Osteoblast (primary cell): ENCODE measurements at places on chromosomes 5 and 9. TPM values are rescaled to one million over a fixed set of nuclear protein-coding genes. Genes with fewer than 3 reads are reported as not detected.
A peak's percentile ranks its signal among the peaks of the same experiment; 100 is the strongest.

Gene ANP32B
- 12.7 and 13.8 TPM in 2 replicates for total RNA-seq

Gene OTP
- total RNA-seq, result under 0.01 TPM in 1 of 2 replicates, not detected in the other

Gene PTPRD
- total RNA-seq, result 23.9 and 24.8 TPM in 2 replicates

Gene GDA
- total RNA-seq, result not detected in 2 replicates

Gene C5orf34
- total RNA-seq, result 1.8 and 3.8 TPM in 2 replicates

DNA sequence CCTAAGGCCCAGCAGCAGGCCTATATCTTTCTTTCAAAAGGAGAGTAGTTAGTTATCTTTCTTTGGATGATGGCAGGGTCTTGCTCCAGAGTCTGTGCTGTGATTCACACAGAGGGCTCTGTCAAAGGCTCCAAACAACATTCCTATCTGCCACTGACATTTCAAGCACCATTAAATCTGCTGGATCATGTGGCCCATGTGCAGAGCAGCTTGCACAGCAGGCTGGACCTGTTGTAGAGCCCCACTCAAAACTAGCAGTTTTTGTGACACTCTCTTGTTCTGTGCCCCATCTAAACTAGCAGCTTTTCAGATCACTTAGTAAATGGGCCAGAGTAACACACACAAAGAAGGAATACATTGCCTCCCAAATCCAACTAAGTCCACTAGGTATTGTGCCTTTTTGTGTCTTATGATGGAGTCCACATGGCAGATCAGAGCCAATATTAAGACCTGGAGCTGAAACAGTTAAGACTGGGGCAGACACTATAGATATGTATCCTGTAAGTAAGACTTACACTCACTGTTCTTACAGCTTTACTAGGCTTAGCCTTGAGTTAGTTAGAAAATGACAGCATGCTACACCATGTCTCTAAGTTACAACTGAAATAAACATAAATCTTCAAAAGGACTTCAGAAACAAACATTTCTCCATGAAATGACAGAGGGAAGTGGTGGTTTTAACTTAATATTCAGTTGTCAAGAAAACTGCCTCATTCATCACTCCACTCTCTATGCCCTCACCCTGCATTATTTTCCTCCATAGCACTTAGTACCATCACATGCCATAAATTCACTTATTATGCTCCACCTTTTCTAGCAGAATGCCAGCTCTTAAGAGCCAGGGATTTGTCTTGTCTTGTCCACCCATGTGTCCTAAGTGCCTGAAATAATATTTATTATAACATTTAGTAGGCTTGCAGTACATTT is 400.9 kb downstream of the RAB3C start:
- no peaks in the 10 kb centered on the region for H3K4me1 ChIP-seq
- no peak overlapping the region for H3K27ac ChIP-seq
- no peaks in the 10 kb centered on the region for H3K36me3 ChIP-seq

DNA sequence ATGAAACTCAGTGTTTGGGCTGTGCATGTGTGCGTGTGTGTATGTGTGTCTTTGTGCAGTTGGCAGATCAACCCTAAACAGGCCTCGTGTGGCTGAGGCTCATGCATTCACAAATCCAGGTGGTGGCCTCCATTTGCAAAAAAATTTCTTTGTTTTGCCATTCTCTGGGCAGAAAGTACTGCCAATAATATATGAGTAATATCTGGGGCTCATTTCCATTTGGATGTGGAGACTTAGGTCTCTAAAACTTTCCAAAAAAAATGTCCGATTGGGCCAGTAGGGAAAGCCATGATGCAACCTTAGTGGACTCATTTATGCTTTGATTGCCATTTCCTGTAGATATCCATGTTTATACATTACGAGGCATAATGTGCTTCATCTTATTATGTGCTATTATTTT is 77.9 kb upstream of the RPS23 start:
- H3K36me3 ChIP-seq, result no peaks in the 10 kb centered on the region
- DNase-seq, result no peak
- H3K27me3 ChIP-seq, result no peaks in the 10 kb centered on the region
- H3K27ac ChIP-seq, result no peak overlapping the region

DNA sequence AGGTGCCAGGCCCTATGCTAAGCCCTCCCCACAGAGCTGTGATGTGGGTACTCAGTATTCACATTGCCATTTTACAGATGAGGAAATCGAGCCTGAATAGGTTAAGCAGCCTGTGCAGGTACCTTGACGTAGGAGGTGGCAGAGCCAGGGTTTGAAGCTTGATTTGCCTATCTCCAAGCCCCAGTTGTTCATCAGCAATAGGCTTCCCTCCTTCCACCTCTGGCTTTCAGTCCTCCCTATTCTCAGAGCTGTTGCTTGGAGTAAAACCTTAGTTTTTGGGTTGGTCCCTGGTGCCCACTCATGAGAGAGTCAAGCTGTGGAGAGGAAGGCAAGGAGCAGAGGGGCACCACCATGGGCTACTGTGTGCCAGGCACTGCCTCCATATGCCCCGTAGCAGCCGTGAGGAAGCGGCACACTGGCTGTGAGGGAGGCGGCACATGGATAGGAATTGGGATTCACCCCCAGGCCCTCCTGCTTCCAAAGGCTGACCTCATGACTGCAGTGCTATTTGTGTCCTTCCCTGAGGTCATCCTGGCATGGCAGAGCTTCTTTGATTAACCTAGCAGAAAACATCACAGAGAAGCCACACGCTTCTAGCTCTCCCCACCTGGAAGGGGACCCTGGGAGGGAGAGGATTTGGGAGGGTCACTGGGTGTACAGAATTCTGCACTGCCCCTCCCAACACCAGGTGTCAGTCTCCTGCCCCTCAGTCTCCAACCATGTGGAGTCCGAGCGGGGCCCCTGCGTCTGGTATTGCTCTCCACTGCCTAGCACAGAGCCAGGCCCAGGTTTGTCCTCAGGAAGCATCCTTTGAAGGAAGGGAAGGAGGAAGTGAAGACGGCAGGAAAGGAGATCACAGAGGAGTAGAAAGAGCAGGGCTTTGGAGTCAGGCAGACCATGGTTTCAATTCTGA is 109.8 kb downstream of the RGS3 start:
- H3K4me3 ChIP-seq, result no peak overlapping the region
- no peaks in the 10 kb centered on the region for H3K27me3 ChIP-seq
- peak; percentile 43 for DNase-seq
- no peak overlapping the region for H3K27ac ChIP-seq
- no peaks in the 10 kb centered on the region for H3K36me3 ChIP-seq
- H3K4me1 ChIP-seq, result peaks cover 20% of the 10 kb centered on the region

- peak overlapping the region; percentile 31 for H3K27ac ChIP-seq
- no peak overlapping the region for H3K4me3 ChIP-seq
- H3K4me1 ChIP-seq, result peaks cover 49% of the 10 kb centered on the region
- H3K27me3 ChIP-seq, result no peaks in the 10 kb centered on the region
These were observed 74.2 kb downstream of the MAMDC2 start for GRCh38 chr9:70117835-70118319.

GRCh38 chr5:104247260-104247659 is 684.7 kb upstream of the NUDT12 start:
- no peak overlapping the region for H3K27ac ChIP-seq
- DNase-seq, result no peak
- no peaks in the 10 kb centered on the region for H3K27me3 ChIP-seq
- no peaks in the 10 kb centered on the region for H3K4me1 ChIP-seq

DNA sequence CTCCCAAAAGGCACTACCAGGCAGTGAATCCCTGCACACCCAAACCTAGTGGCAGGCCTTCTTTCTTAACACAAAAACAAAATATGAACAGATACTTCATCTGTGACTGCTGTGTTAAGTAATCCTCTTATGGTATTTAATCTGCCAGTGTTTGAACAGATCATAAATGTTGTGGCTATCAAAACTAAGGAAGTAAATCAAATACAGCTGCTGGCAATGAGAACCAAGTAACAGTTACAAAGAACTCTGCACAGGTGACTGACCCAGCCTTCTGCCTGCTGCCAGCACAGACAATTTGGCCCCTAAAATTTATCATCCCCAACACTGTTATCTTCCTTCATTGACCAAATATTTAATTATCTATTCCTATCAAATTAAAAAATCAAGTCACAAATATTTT is 78.0 kb downstream of the GNAQ start:
- DNase-seq, result no peak
- no peak overlapping the region for H3K4me3 ChIP-seq
- no peaks in the 10 kb centered on the region for H3K27me3 ChIP-seq
- no peaks in the 10 kb centered on the region for H3K36me3 ChIP-seq
- peak overlapping the region; percentile 51 for H3K27ac ChIP-seq

GRCh38 chr5:6236170-6236793 is 142.1 kb downstream of the MED10 start:
- no peaks in the 10 kb centered on the region for H3K36me3 ChIP-seq
- no peaks in the 10 kb centered on the region for H3K4me1 ChIP-seq
- no peak overlapping the region for H3K27ac ChIP-seq
- no peak for DNase-seq
- H3K27me3 ChIP-seq, result no peaks in the 10 kb centered on the region
- no peak overlapping the region for H3K4me3 ChIP-seq
